Stomach (tissue), 19 donors: ENCODE measurements at places on chromosomes 7 and 10. TPM values are rescaled to one million over a fixed set of nuclear protein-coding genes. Genes with fewer than 3 reads are reported as not detected.

Gene IRF5
- total RNA-seq = 13.8 TPM

DNA sequence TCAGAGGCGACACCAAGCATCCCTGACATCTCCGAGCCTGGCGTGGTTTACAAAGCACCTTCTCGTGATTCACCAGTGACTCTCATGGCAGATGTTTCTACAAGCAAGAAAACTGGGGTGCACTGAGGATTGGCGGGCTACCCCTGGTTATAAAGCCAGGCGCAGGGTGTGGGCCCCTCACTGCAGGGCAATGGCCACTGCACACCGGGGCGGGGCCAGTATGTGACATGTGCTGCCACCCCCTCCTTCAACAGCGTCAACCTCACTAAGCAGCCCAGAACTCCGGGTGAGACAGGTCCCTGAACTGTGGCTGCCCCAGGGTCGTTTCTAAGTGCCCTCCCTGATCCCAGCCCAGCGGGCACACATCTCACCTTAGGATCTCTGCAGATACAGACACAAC is 63.8 kb downstream of the CHST15 start:
- DNase-seq = no peak

DNA sequence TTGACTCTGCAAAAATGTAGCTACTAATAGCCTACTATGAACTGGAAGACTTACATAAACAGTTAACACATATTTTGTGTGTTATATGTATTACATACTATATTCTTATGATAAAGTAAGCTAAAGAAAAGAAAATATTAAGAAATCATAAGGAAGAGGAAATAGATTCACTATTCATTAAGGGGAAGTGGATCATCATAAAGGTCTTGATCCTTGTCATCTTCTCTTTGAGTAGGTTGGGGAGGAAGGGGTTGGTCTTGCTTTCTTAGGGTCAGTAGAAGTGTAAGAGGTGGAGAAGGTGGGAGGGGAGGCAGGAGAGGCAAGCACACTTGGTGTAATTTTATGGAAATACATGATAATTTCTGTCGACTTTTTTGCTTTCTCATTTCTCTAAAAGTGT is 81.3 kb downstream of the NAMPT start:
- no peak for DNase-seq

GRCh38 chr10:82150123-82150900 is 275.3 kb downstream of the NRG3 start:
- DNase-seq = no peak

GRCh38 chr7:123729218-123729578 is 19.6 kb downstream of the WASL start:
- no peak for DNase-seq

DNA sequence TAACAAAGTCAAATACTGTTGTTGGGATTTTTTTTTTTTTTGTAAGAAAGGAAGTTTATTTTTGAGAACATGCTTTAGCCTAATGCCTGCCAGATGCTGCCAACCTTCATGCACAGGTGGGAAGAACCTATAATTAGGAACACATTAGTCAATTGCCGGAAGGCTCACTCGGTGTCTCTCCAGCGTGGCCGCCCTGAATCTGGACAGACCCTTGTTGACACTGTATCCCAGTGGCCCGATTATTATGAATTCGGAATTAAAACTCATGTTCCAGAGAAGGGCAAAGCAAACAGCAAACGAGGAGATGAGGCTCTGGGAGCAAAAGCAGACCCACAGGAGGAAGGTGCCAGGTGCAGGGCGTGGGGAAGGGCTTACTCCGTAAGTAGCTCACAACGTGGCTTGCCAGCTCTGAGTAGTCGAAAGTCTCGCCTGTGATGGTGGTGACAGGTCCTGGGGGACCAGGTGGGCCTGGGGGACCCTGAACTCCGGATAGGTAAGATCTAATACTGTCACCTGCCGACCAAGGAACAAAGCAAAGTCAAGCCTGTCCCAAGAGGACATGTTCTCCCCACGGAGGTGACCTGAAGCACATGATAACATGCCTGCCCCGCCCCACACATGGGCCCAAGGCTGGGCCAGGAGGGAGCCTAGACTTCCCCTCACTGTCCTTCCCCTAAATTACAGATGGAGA is 48.3 kb downstream of the COL17A1 start:
- DNase-seq = no peak

DNA sequence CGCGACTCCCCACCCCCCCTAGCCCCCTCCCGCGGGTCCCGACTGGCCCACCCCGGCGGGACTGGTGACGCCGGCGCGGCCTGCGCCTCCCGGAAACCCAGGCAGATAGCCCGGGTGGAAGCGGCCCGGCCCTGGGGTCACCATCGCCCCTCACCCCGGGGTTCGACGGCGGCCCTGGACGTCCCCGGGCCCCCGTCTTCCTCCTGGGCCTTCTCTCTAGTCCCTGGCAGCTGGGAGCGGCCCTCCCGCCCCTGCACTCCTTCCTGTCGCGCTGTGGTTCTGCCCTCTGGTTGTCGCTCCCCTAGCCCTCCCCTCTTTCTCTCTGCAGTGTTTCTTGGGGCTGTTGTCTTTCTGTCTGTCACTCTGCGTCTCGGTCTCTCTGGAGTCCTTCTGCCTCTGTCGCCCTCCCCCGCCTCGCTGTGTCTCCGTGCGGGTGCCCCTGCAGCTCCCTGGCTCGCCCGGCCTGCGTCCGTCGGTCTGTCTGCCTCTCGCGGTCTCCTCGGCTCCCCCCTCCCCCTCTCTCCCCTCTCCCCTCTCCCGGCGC is 90.5 kb upstream of the PAX2 start:
- DNase-seq = no peak

- no peak for DNase-seq
Observed at GRCh38 chr7:73613954-73614735, 10.2 kb downstream of the MLXIPL start.

DNA sequence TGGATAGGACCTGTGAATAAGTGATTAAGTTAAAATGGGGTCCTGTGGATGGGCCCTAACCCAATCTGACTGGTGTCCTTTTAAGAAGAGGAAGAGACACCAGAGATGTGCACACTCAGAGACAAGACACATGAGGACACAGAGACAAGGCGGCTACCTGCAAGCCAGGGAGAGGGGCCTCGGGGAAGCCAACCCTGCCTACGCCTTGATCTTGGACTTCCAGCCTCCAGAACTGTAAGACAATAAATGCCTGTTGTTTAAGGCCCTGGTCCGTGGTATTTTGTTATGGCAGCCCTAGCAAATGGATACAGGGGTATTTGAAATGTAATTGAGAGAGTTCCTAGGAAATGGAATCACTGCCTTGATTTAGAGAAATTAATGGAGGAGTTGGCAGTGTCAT is 225.3 kb downstream of the SKAP2 start:
- DNase-seq = no peak

DNA sequence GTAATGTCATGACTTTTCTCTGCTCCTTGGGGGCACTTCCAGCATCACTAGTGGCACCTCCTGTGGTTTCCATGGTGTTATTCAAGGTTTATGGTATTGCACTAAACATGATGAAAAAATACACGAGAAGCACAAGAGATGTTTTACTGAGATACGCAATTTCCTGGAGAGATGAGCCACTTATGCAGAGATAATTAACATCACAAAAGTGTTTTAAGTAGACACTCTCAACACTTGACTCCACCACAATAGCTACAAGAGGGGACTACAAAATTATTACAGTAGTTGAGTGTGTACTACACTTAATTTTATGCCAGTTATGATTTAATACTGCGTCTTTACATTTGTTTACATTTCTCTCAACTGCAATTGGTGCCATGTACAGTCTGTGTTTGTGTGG is 906.7 kb downstream of the DNAJB9 start:
- DNase-seq = no peak

- DNase-seq = peak; percentile 82
Observed at GRCh38 chr10:91758303-91759146, 39.7 kb upstream of the TNKS2 start.
